ENCODE measurements at places on chromosomes 12 and 14. TPM values are rescaled to one million over a fixed set of nuclear protein-coding genes. Genes with fewer than 3 reads are reported as not detected.

- no peak overlapping the region for H3K4me3 ChIP-seq
- no peaks in the 10 kb centered on the region for H3K27me3 ChIP-seq
- peak; percentile 4 for DNase-seq
- no peaks in the 10 kb centered on the region for H3K36me3 ChIP-seq
- H3K27ac ChIP-seq = no peak overlapping the region
- H3K4me1 ChIP-seq = no peaks in the 10 kb centered on the region
These were observed 64.6 kb upstream of the LMO3 start for GRCh38 chr12:16670456-16671050.

GRCh38 chr14:67680941-67681340, 6.5 kb upstream of the VTI1B start:
- H3K4me3 ChIP-seq = no peak overlapping the region
- peak overlapping the region; percentile 84 for H3K27ac ChIP-seq
- no peaks in the 10 kb centered on the region for H3K27me3 ChIP-seq
- peaks cover 18% of the 10 kb centered on the region for H3K4me1 ChIP-seq
- H3K36me3 ChIP-seq = peaks cover 48% of the 10 kb centered on the region

The TAS2R42 gene
- not detected for total RNA-seq

GRCh38 chr14:92595267-92595666, 81.7 kb downstream of the RIN3 start:
- no peak overlapping the region for H3K27ac ChIP-seq
- H3K4me1 ChIP-seq = peaks cover 25% of the 10 kb centered on the region
- no peak overlapping the region for H3K4me3 ChIP-seq
- H3K36me3 ChIP-seq = peaks cover 41% of the 10 kb centered on the region

DNA sequence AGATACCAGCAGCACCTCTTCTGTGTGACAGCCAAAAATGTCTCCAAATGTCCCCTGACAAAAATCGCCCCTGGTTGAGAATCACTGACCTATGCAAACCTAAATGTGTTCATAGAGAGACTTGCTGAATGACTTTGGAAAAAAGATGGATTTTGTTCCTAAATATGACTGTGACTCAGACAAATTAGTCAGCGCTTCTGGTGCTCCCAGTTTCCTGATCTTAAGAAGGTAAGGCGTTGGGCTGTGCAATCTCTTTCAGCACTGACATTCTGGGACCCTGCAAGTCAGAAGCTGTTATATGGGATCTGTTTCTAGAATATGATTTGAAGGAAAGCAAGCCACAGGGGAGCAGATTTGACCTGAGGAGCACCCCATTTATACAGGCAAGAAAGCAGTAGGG, 90.6 kb upstream of the PWP1 start:
- DNase-seq = no peak
- no peak overlapping the region for H3K4me3 ChIP-seq
- H3K36me3 ChIP-seq = no peaks in the 10 kb centered on the region
- no peaks in the 10 kb centered on the region for H3K4me1 ChIP-seq

The WSCD2 gene
- not detected for total RNA-seq

DNA sequence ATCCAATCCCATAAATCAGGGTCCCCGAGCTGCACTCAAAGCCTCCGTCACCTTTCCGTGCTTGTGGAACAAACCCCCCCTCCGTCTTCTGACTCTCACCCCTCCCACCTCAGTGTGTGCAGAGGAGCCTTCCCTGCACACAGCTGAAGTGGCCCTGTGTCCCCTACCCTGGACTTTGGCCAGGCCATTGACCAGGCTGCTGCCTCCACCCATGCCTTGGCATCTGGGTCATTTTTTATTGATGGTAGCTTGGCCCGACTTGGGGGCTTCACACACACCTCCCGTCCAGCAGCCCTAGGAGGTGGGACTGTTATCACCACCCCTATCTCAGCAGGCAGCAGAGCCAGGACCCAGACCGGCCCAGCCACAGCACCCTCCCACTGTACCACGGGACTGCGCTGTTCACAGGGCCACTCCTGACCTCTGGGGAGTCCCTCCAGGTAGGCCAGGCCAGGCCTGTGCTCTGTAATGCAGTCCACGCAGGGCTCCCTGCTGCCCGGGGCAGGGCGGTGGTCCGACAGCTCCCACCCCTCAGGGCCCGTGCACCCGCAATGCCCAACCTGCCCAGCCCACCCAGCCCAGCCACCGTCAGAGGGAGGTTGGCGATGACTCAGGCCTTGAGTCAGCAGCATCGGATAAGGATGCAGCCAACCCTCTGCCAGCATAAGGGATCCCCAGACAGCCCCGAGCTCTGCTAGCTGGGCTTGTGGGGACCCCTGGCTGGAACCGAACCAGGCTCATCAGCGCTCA, 9.2 kb upstream of the INF2 start:
- H3K27me3 ChIP-seq = no peaks in the 10 kb centered on the region
- peak; percentile 72 for DNase-seq
- H3K27ac ChIP-seq = peak overlapping the region; percentile 100
- H3K4me3 ChIP-seq = peak overlapping the region; percentile 87

The PTGER2 gene
- total RNA-seq = 0.41 TPM

The CYP27B1 gene
- total RNA-seq = 1.5 TPM

DNA sequence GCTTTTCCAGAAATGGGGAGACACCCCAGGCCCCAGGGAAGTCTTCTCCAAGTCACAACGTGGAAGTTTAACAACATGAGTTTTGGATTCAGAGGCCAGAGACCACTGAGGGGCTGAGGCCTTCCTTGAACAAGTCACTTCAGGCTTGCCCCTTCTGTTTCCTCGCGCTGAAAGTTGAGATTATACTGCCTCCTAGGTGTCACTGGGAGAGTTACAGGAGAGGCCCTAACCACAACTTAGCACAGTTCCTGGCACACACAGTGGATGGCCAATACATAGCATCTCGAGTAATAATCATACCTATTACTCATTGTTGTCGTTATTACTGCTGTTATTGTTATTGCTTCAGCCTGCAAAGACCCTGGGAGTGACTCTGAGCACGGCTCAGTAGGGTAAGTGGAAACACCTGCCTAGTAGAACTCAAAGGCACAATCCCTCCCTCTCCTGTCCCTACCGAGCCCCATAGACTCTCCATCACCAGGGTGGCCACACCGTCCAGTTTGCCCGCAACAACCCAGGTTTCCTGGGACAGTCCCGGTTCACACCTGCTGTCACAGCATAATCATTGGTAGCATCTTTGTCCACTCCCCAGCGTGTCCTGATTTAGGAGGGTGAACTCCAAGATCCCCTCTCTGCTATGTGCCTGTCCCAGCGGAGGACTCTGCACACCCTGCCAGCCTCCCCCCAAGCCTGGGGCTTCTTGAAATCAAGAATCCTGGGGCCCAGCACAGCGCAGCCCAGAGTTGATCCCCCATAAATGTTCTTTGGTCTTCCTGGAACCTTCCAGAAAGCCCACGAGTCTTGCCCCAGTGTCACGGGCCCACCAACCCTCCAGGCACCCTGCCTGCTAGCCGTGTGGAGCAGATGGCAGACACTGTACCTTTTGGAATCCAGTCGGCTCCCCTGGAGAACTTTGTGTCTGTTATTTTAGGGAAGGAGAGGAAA, 85.0 kb downstream of the SYNE3 start:
- DNase-seq = no peak
- no peak overlapping the region for H3K4me3 ChIP-seq
- peaks cover 19% of the 10 kb centered on the region for H3K36me3 ChIP-seq
- no peaks in the 10 kb centered on the region for H3K27me3 ChIP-seq
- H3K27ac ChIP-seq = no peak overlapping the region
- H3K4me1 ChIP-seq = peaks cover 13% of the 10 kb centered on the region

DNA sequence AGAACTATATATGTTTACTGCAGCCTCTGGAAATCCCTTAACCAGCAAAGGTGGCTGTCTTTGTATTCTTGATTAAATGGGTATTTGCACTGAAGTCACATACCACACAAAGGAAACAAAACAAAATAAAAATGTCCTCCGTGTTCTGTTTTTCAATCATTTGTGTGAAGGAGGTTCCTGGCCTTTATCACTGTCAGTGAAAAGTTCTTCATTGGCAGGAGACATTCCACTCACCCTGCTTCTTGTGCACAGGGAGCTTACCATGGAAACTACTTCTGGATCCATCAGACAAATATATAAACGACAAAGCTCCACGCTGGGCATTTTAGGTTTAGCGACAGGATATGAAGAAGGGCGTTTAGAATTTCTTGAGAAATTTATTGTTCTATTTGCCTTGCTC, 5.7 kb upstream of the NKX2-8 start:
- no peaks in the 10 kb centered on the region for H3K36me3 ChIP-seq
- H3K4me3 ChIP-seq = no peak overlapping the region
- H3K27me3 ChIP-seq = peaks cover 27% of the 10 kb centered on the region

DNA sequence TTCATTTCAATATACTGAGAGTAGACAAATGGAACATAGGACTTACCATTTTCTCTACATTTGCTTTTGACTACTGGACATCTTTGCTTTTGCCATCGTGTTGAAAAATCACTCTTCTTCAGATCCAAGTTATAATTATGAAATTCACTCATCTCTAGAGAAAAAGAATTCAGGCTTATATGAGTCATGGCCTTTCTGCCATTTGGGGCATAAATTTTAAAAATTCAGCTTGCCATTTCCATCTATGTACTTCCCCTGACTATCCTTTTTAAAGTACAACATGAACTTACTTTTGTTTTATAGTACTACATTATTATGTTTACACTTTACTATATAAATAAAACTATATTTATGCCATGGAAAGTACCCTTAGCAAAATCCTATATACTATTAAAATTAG, 3.0 kb downstream of the KLRK1 start:
- no peak overlapping the region for H3K4me3 ChIP-seq
- H3K36me3 ChIP-seq = no peaks in the 10 kb centered on the region
- no peak for DNase-seq
- no peak overlapping the region for H3K27ac ChIP-seq
- H3K27me3 ChIP-seq = no peaks in the 10 kb centered on the region

GRCh38 chr14:31476131-31476866, 11.5 kb downstream of the GPR33 start:
- H3K27ac ChIP-seq = no peak overlapping the region
- no peak for DNase-seq
- H3K4me3 ChIP-seq = no peak overlapping the region
- H3K27me3 ChIP-seq = peaks cover 15% of the 10 kb centered on the region

- H3K4me3 ChIP-seq = no peak overlapping the region
- H3K27ac ChIP-seq = no peak overlapping the region
- H3K4me1 ChIP-seq = no peaks in the 10 kb centered on the region
- H3K27me3 ChIP-seq = no peaks in the 10 kb centered on the region
These were observed 503.7 kb downstream of the SLC6A15 start for GRCh38 chr12:84408936-84409335.

The DLGAP5 gene
- total RNA-seq = 20.0 TPM

The CBLN3 gene
- total RNA-seq = 4.2 TPM

The NRIP2 gene
- not detected for total RNA-seq
